ENCODE measurements at places on chromosomes 11 and 22.

- no peak for DNase-seq
Measured at GRCh38 chr11:124725719-124726105, 14.0 kb upstream of the NRGN start.

GRCh38 chr11:14446701-14447169 lies 52.9 kb downstream of the COPB1 start:
- DNase-seq: no peak

- DNase-seq: no peak
Measured at GRCh38 chr11:131998020-131998419, 627.6 kb downstream of the NTM start.

- no peak for DNase-seq
Measured at GRCh38 chr22:27669798-27670599, 131.6 kb downstream of the MN1 start.

DNA sequence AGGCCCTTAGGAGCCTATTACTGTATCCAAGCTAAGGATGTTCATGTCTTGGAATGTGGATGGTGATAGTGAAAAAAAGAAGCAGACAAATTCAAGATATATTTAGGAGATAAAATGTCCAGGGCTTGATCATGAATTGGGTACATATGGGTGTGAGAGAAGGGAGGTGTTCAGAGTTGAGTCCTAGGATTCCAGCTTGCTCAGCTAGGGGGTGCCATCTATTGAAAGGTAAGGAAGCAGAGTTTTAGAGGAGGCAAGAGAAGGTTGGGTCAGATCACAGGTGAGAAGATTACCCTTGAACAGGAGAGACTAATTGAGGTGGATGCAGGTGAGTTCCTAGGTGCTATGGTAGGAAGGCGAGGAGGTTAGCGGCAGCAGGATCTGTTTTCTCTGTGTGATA lies 60.5 kb downstream of the GRAMD1B start:
- no peak for DNase-seq

DNA sequence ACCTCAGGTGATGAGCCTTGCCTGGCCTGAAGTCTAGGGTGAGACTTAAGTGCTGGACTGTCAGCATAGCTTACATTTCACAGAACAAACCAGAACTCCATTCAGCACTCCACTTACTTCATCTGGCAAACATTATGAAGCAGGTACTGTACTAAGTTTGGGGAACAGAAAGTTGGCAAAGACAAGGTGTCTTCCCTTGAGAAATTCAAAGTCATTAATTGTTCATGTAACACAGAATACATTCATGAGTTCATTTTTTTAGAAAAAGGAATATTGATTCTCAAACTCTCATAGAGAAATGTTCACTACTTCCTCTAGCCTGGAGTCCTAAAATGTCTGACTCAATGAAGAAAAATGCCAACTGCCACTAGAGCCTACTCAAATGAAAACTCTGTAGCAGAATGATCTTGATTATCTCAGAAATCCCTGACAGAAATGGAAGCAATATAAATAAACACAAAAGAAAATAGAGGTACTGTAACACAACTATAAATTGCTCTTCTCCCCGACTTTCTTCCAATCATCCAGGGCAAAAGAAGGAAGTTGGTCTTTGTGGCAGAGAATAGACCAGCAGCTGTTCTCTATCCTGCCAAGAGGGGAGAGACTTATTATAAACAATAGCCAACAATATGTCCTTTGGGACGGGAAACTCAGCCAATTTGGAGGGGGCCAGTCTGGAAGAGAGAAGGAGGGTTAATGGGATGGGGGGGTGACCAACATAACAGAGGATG lies 129.2 kb upstream of the MTMR2 start:
- no peak for DNase-seq

- DNase-seq: no peak
Measured at GRCh38 chr11:7278314-7278917, 26.7 kb downstream of the SYT9 start.

- DNase-seq: no peak
Measured at GRCh38 chr11:120326845-120327281, 1.8 kb downstream of the TLCD5 start.

GRCh38 chr11:59176330-59176729 lies 4.4 kb downstream of the DTX4 start:
- no peak for DNase-seq

DNA sequence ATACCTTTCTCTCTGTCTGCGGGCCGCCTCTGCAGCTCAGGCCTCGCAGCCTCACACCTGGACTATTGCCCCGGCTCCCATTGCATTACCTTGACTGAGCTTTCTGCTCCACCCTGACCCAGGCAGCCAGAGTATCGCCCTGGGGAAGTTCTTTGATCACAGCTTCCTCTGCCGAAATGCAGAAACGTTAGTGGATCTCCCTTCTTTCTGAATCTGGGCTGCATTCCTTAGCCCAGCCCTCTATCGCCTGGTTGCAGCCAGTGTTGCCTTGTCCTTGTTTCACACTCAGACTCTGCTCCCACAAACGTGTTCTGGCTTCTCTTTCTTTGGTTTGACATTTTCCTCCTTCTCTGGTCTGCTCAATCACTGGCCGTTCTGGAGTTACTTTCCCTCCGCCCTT lies 195.7 kb downstream of the ADAMTS15 start:
- no peak for DNase-seq

DNA sequence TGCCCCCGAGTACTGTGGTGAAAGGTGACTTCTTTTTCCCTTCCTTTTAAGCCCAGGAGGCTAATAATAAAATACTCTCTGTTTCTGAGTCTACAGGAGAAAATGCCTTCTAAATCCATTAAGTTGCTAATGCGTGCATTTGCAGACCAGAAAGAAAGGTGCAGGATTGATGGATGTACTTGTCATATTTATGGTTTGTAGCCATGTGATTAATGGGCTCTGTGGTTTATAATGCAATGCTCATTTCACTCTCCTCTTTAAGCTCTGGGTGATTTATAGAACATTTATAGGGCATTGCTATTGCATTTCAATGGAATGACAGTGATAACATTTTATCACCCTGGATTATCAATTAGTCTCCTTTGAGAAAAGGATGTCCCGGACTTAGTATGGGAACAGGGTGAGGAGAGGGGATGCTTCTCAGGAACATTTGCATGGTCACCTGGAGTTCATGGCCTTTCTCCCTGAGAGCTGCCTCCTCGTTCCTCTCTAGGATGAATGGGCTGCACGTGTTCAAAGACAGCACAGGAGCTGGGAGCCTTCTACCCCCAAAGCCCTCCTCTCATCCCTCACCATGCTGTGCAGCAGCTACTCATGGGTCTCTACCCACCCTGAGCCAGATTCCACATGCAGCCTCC lies 82.8 kb upstream of the HMGXB4 start:
- no peak for DNase-seq

- DNase-seq: no peak
Measured at GRCh38 chr11:1734641-1735081, 15.7 kb downstream of the IFITM10 start.

DNA sequence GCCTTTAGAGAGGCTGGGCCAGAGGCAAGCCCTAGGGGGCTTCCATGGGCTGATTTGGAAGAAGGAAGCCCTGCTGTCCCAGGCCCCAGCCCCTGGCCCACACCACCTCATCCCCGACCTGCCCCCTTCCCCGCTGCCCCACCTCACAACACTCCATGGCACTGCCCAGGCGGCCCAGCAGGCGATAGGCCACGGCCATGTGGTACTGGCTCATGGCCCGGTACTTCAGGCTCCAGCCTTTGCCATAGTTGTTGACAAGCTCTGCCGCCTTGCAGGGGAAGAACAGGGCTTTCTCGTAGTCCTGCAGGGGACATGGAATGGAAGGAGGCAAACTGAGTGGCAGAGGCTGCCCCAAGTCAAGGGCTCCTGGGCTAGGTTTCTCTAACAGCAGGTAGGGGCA lies 6.4 kb downstream of the RAPSN start:
- DNase-seq: no peak

- DNase-seq: peak; percentile 87
Measured at GRCh38 chr11:65652511-65653228, 10.0 kb downstream of the RELA start.

- no peak for DNase-seq
Measured at GRCh38 chr11:78853521-78853920, 278.9 kb upstream of the NARS2 start.

GRCh38 chr11:38282718-38283117 lies 1684.7 kb upstream of the RAG2 start:
- DNase-seq: no peak

DNA sequence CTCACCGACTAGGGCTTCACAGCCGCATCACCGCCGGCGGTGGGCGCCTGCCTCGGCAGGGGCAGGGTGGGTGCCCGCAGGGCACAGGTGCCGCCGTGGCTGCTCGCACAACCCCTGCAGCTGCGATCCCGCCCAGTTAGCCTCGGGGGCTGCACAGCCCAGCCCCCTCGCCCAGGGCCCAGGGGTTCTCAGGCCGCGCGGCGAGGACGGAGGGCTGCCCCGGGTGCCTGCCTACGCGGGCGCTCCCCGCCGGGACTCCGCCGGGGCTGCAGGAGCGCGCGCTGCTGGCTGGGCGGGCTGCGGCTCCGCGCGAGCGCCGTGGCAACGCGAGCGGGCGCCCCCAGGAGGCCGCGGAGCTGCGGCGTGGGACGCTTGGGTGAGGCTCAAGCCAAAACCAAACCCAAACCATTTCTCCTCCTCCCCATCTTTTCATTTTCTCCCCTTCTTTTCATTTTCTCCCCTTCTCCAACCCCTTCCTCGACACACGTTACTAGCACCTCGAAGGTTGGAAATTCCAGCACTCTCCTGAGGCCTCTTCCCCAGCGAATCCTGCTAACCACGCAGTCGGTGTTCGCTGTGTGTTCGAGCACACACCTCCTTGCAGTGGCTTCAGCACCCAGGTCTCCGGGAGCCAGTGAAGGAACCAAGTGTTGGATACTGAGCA lies at the start of gene MICAL3:
Gene MICAL3 (minus strand): TSS at position 286 of the 664 bp plus-strand sequence. CDS start 117,749 bp downstream, outside the sequence.
- peak; percentile 6 for DNase-seq

- DNase-seq: no peak
Measured at GRCh38 chr11:95778699-95779098, 10.9 kb downstream of the FAM76B start.

- no peak for DNase-seq
Measured at GRCh38 chr11:69999721-70000120, 78.4 kb upstream of the ANO1 start.

- DNase-seq: no peak
Measured at GRCh38 chr11:104668797-104669463, 229.3 kb downstream of the CASP12 start.

DNA sequence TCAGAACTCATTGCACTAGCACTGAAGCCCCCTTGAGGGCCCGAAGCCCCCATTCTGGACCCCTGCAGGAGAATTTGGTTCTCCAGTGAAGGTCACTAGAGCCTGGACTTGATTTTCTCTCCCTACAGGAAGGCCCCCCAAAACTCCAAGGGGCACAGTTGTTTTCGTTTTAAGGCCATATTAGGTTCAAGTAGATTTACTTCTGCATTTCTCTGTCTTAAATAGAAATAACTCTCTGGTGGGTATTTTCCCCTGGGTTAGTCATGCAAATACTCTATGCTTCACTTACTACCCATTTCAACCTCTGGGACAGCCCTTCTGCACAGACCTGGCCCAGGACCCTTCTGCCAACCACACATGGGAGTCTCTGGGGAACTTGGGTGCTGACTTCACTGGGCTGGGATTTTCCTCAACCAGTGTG lies 41.6 kb downstream of the WEE1 start:
- DNase-seq: no peak

- no peak for DNase-seq
Measured at GRCh38 chr11:3867209-3868091, 12.0 kb downstream of the STIM1 start.

DNA sequence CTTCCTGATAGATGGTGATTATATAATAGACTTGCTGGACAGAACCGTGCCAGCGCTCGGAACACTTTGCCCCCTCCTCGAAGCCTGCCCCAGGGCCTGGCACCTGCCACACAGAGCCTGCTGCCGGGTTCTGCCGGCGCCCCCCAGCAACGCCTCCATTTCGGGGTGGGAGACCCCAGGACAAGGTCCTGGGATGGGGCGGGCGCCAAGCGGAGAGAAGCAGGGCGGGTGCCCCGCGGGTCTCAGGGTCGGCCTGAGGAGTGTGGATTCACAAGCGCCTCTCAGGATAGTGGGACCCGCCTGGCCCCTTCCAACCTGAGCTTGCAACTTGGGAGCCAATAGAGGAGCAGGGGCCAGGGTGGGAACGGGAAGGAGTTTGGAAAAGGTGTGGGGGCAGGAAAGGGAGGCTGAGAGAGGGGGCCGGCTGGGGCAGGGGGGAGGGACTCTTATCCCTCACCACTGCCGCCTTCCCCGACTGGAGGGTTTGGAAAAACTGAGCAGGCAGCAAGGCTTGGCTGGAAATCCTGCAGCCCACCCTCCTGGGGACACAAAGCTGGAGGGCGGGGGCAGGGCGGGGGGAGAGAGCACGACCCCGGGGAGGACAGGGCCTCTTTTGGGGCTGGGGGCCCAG lies 3.3 kb upstream of the BCL9L start:
- DNase-seq: peak; percentile 57

DNA sequence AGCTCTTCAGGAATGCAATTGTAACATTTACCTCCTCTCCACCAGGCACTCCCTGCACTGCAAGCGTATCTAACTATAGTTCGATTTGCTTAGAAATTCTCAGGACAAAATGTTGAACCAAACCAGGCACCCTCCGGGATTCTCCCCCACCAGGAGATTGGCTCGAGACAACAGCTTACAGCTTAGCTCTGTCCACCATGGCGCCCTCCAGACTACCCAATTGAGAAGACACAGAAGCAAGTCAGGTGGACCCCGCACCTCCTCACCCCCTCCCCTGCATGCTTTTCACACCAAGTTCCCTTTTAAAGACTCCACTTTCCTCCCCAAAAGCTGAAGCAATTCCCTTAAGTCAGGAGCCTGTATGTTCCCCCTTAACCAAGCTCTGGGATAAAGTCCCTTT lies 34.7 kb upstream of the RFPL3 start:
- DNase-seq: no peak

GRCh38 chr11:118212131-118212725 lies 12.6 kb downstream of the JAML start:
- no peak for DNase-seq

DNA sequence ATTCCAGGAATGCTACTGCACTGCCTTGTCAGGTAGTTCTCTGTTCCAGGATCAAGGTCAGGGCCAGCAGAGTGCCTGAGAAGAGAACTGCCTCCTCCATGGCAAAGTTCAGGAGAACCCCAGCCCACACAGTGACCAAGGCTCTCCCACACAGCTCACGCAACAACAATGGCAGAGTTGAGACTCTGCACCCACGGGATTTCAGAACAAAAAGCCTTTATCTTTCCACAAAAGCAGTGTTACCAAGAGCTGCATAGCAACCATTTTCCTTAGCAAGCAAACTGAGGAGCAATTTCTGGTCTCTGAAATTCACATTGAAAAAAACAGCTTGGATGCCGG lies 11.1 kb downstream of the PLAAT3 start:
- no peak for DNase-seq

DNA sequence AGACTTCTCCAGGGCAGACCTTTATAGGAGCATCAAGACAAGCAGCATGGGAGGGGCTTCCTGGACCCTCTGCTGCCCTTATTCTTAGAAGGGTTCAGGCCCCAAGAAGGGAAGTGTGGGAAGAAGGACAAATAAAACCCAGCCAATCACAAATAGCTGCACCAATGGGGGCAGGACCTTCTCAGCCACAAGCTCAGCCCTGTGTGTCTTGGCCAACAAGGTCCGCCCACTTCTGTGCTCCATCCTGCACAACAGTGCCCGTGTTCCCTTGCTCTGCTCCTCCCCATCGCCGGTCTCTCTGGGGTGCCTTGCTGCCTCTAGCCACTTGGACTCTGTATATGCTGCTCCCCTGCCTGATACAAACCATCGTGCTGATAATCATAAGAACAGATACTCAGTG lies 86.1 kb downstream of the NAT10 start:
- DNase-seq: no peak

- no peak for DNase-seq
Measured at GRCh38 chr11:14687943-14688627, 44.5 kb downstream of the PDE3B start.

GRCh38 chr11:67445515-67445914 lies 2.2 kb upstream of the CORO1B start:
- no peak for DNase-seq

All from effector CD8-positive, alpha-beta T cell (primary cell).